Activated T-helper 2 cell treated with anti-CD3 and anti-CD28 coated beads, Interferon-gamma antibody, Interleukin-2, Interleukin-4, amounts not matched to agents 10 μg/mL and 5 μg/mL and 100 μg/mL, durations not matched to agents 14 hours and 24 hours and 36 hours (primary cell): ENCODE measurements at places on chromosomes 2 and 18. TPM values are rescaled to one million over a fixed set of nuclear protein-coding genes. Genes with fewer than 3 reads are reported as not detected.

The AGAP1 gene
- 1.8 and 2.2 TPM in 2 replicates for total RNA-seq

The CDH2 gene
- 0.07 TPM in 1 of 2 replicates, not detected in the other for total RNA-seq

The TUBA3E gene
- total RNA-seq: not detected in 2 replicates

The SERPINB10 gene
- not detected in 2 replicates for total RNA-seq

The NAT8 gene
- total RNA-seq: not detected in 2 replicates

The NOSTRIN gene
- not detected in 2 replicates for total RNA-seq

The SCN2A gene
- total RNA-seq: 0.05 TPM in 1 of 2 replicates, not detected in the other

The XDH gene
- total RNA-seq: not detected in 2 replicates

The OR6B2 gene
- total RNA-seq: not detected in 2 replicates

The MAP3K19 gene
- total RNA-seq: not detected in 2 replicates

The OR6B3 gene
- not detected in 2 replicates for total RNA-seq

The CHRND gene
- not detected in 2 replicates for total RNA-seq

The CCDC74B gene
- total RNA-seq: 0.94 and 1.1 TPM in 2 replicates

The SP140 gene
- total RNA-seq: 316 and 317 TPM in 2 replicates

The TANC1 gene
- total RNA-seq: 0.34 TPM in 2 replicates

The PSD4 gene
- total RNA-seq: 313 and 319 TPM in 2 replicates

The ABCG8 gene
- 0.23 TPM in 2 replicates for total RNA-seq

The ALPI gene
- total RNA-seq: not detected in 2 replicates

The BBS5 gene
- total RNA-seq: 3.2 and 3.3 TPM in 2 replicates

The AQP12A gene
- total RNA-seq: not detected in 2 replicates

The ACTG2 gene
- 0.14 and 0.21 TPM in 2 replicates for total RNA-seq

The LBX2 gene
- total RNA-seq: 1.6 and 2.2 TPM in 2 replicates

The GTF2A1L gene
- not detected in 2 replicates for total RNA-seq

The SERPINB3 gene
- total RNA-seq: not detected in 2 replicates

The UGT1A4 gene
- total RNA-seq: not detected in 2 replicates

The SERPINB13 gene
- not detected in 2 replicates for total RNA-seq

The KCNK3 gene
- total RNA-seq: not detected in 2 replicates

The INHBB gene
- not detected in 2 replicates for total RNA-seq

The DYSF gene
- total RNA-seq: 0.05 TPM in 1 of 2 replicates, not detected in the other

The ZNF892 gene
- 4.7 and 4.8 TPM in 2 replicates for total RNA-seq

The IL1RL1 gene
- total RNA-seq: 10.7 and 11.1 TPM in 2 replicates

The CERKL gene
- total RNA-seq: not detected in 2 replicates

The C2orf92 gene
- 17.2 and 21.8 TPM in 2 replicates for total RNA-seq

The NGEF gene
- 1.7 and 2.5 TPM in 2 replicates for total RNA-seq

The MAL gene
- 101 and 117 TPM in 2 replicates for total RNA-seq

The WDR12 gene
- total RNA-seq: 128 and 139 TPM in 2 replicates

The RNF125 gene
- 82.5 and 83.6 TPM in 2 replicates for total RNA-seq

The RAMP1 gene
- total RNA-seq: 13.1 and 14.0 TPM in 2 replicates

The SETBP1 gene
- 27.3 and 27.4 TPM in 2 replicates for total RNA-seq

The PTPRN gene
- 1.1 and 1.6 TPM in 2 replicates for total RNA-seq

The GKN1 gene
- not detected in 2 replicates for total RNA-seq

The AKAIN1 gene
- total RNA-seq: not detected in 2 replicates

The IL36B gene
- total RNA-seq: not detected in 2 replicates

The ARHGAP15 gene
- total RNA-seq: 54.1 and 58.3 TPM in 2 replicates

The CYBRD1 gene
- total RNA-seq: 5.7 and 8.0 TPM in 2 replicates

The ANKRD30BL gene
- not detected in 2 replicates for total RNA-seq

The C18orf32 gene
- total RNA-seq: 21.7 and 22.6 TPM in 2 replicates

The HK2 gene
- total RNA-seq: 102 TPM in 2 replicates

The CAVIN2 gene
- not detected in 2 replicates for total RNA-seq

The DRC1 gene
- not detected in 2 replicates for total RNA-seq
